ENCODE measurements at places on chromosomes 16 and 17.
A peak's percentile ranks its signal among the peaks of the same experiment; 100 is the strongest.

- no peak for DNase-seq
Observed at GRCh38 chr17:43169561-43170139, 1.4 kb upstream of the NBR1 start.

DNA sequence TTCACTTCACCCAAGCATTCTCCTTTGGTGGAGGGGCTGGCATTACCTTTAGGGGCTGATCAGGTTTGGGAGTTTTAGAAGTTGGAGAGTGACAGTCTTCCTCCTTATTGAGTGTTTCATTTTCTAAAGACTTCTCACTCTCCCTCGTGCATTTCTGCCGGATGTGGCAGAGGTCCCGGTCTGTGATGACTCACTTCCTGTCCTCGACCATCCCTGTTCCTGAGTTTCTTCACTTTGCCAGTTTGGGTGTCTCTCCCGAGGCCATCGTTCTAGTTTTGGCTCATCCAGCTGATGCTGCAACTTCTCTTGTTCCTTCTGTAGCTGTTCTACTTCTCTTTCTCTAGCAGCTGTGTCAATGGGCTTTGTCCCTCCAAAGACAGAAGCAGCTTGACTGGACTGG, 104.3 kb downstream of the PHKB start:
- DNase-seq, result no peak

- DNase-seq, result no peak
Observed at GRCh38 chr16:19926449-19927390, 42.1 kb upstream of the GPRC5B start.

DNA sequence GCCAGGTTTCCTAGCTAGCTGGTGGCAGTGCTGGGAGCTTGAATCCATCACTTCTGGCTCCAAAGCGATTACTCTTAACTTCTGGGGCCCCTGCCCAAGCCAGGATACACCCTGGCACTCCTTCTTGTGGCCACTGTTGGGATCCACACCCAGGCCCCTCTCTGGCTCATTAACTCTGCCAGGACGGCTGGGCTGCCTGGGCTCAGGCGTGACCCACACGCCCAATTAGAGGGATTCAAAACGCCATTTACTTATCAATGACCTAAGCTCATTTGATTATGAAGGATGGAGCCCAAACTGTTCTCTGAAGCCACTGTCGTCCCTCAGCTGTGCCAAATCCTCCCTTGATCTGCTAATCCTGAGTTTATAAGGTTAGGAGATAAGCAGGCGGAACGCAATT, 79.7 kb upstream of the BRD7 start:
- peak; percentile 7 for DNase-seq

DNA sequence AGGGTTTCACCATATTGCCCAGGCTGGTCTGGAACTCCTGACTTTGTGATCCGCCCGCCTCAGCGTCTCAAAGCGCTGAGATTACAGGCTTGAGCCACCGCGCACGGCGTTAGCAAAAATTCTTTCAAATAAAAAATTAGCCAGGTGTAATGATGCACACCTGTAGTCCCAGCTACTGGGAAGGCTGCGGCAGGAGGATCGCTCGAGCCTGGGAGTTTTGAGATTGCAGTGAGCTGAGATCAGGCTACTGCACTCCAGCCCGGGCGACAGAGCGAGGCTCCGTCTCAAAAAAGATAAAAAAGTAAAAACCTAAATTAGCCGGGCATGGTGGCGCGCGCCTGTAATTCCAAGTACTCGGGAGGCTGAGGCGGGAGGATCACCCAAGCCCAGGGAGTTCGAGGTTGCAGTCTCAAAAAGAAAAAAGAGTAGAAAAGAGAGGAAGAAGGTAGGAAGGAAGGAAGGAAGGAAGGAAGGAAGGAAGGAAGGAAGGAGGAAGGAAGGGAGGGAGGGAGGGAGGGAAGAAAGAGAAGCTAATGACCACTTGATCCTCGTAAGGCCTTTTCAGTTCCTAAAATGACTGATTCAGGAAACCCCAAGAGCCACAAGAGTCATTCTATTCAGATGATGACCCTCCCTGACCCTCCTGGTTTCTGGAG, 59.2 kb downstream of the SRL start:
- no peak for DNase-seq

DNA sequence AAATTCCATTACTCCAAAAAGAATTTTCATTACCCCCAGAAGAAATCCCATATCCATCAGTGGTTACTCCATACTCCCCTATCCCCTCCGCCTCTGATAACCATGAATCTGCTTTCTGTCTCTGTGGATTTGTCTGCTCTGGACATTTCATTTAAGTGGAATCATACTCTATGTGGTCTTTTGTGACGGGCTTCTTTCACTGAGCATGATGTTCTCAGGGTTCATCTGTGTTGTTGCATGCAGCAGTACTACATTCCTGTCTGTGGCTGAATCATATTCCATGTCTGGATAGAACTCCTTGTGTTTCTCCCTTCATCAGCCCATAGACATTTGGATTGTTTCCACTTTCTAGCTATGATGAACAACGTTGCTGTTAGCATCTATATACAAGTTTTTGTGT, 59.5 kb upstream of the IRX3 start:
- no peak for DNase-seq

DNA sequence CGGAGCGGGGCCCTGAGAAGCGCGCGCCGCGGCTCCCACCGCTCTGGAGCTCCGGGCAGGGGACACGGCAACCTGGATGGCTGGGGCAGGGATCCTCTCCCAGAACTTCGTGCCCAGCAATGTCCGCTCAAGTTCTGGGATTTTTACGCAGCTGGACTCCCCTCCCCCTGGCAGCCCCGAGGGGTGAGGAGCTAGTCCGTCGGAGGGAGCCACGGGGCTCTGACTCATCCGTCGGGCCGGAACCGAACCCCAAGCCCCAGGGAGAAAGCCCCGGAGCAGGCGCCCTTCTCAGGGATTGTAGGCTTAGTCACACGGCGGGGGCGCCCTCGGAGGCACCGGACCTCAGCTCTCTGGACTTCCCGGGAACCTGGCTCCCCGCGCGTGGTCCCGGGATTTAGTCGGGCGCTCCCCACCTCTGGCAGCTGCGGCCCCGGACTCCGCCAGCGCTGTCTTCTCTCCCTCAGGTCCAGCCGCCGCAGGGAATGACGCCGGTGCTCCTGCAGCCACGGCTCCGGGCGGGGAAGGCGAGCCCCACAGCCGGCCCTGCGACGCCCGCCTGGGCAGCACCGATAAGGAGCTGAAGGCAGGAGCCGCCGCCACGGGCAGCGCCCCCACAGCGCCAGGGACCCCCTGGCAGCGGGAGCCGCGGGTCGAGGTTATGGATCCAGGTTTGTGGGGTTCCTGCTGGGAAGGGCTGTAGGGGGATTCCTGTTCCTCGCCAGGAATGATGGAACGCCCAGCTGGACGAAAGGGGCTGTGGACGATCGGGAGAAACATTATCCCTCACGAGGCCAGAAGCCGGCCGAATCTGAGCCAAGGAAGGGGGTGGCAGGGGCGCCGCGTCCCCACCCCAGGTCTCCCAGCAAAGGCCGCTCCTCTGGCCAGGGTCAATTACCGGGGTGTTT, 830 bp downstream of the SPHK1 start:
- peak; percentile 13 for DNase-seq

GRCh38 chr16:28112908-28113307, 49.4 kb upstream of the GSG1L start:
- DNase-seq, result no peak

DNA sequence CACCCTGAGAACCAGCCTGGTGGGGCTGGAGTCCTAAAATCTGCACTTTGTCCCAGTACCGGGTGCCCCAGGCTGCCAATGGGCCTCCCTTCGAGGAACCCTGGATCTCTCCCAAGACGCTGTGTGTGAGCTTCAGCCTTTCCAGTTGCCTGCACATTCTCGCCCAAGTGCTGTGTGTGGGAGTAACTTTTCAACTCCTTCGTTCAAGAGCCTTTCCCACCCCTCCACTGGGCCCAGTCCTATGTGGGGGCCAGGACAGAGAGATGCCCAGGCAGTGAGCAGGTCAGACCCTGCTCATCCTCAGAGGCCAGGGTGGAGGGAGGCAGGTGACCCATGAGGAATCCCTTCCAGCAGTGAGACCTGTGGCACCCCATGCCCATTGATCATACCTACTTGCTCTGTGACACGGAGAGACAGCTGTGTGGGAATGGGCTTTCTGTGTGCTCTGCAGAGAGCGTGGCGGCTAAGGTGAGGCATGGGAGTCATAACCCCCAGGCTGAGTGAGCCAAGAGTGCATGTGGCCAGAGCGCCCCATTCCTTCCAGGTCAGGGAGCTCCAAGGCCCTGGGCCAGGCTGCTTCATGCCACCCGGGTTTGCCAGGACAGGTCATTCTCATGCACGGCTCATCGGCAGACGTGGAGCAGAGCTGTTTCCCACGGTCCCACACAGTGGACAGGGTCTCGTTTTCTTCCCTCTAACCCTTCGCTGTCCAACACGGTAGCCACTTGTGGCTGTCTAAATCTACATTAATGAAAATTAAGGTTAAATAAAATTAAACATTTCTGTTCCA, 154.4 kb downstream of the CLEC16A start:
- DNase-seq, result no peak

DNA sequence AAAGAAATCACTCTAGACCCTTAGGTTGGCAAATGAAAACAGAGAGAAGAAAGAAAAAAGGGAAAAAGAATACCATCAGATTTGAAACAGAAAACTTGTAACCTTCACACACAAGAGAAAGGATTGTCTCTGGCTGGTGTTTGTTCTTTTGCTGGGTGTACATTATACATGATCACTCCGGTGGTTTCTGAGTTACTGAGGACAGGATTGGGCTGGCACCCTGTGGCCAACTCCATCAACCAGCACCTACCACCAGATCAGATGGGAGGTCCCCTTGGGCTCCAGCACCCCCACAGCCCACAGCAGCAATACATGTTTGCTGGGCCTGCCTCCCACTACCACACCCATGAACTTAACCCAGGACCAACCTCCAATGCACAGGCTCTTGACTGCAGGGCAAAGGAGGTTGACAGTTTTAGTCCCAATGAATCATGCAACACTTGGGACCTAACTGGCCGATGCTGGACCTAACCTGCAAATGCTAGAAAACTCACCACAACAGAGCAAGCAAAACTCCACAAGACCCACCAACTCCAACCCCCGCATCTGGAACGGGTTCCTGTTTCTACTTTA, 308.3 kb downstream of the SOX9 start:
- DNase-seq, result no peak

- no peak for DNase-seq
Observed at GRCh38 chr17:65522751-65523404, 38.6 kb downstream of the AXIN2 start.

DNA sequence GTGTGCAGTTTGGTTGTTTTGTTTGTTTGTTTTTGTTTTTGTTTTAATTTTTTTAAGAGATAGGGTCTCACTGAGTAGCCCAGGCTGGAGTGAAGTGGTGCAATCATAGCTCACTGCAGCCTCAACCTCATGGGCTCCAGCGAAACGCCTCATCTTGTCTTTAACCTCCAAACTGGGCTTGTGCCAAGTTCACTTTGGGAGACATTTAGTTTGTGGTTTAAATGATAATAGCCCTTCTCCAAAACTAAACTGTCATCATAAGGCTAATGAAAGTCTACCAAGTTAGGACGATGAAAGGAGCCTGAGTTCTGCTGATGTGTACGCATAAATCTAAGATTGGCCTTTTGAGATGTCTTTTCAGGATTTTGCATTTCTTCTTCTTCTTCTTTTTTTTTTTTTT, 6.5 kb upstream of the CARD14 start:
- DNase-seq, result no peak

DNA sequence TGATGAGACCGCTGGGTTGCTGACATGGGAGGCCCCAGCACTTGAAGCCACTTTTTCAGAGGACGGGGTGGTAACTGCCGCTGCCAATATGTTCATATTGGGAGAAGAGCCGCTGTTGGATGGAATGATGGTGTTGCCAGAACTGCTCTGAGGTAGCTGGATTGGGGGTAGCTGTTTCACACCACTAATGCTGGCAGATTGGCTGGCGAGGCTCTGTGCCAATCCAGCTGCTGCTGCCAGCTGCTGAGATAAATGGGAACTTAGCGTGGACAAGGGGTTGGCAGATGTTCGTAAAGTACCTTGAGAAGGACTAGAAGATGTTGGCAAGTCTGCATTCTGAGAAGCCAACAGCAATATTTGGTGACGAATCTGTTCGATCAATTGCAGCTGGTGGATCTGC, 10.0 kb downstream of the SALL1 start:
- no peak for DNase-seq

GRCh38 chr16:23949630-23950290, 114.0 kb downstream of the PRKCB start:
- DNase-seq, result no peak

- no peak for DNase-seq
Observed at GRCh38 chr16:72884573-72884972, 163.4 kb downstream of the ZFHX3 start.

DNA sequence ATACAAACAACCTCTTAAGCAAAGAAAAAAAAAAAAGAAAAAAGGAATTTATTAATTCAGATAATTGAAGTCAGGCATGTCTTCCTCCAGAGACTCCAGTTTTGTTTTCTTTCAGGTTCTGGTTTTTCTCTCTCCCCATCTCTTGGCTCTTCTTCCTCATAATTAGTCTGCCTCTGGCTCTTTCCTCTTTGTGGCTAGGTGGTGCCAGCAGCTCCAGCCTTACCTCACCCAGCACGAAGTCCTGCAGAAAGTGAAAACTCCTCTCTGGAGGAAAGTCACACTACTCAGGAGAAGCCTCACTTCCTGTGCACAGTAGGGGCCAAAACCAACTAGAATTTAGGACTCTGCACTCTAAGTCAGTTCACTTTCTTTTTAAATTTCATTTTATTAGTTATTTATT, 10.3 kb upstream of the NFAT5 start:
- DNase-seq, result no peak

- DNase-seq, result no peak
Observed at GRCh38 chr16:6967796-6968320, 364.8 kb upstream of the RBFOX1 start.

- DNase-seq, result no peak
Observed at GRCh38 chr17:41486809-41487530, 2.7 kb downstream of the KRT36 start.

GRCh38 chr17:2709183-2709661, 2.3 kb downstream of the CLUH start:
- no peak for DNase-seq

DNA sequence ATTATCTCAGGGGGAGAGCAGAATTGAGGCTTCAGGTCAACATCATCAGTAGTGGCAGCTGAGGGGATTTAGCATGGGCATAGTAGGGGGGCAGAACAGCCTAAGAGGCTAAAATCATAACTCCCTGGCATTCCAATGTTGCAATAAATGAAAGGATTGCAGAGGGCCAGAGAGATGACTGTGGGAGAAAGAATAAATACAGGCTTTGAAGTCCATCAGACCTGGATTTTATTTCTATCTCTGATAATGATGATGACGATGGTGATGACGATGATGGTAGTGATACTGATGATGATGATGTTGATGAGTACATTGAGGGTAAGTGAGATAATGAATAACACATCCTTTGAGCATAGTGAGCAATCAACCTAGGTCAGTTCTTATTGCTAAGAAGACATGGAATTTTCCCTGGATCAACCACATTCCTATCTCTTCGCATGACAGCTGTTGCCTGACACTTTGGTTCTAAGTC, 107.4 kb upstream of the CDH11 start:
- no peak for DNase-seq

- DNase-seq, result no peak
Observed at GRCh38 chr17:43114151-43114552, 11.0 kb downstream of the BRCA1 start.

DNA sequence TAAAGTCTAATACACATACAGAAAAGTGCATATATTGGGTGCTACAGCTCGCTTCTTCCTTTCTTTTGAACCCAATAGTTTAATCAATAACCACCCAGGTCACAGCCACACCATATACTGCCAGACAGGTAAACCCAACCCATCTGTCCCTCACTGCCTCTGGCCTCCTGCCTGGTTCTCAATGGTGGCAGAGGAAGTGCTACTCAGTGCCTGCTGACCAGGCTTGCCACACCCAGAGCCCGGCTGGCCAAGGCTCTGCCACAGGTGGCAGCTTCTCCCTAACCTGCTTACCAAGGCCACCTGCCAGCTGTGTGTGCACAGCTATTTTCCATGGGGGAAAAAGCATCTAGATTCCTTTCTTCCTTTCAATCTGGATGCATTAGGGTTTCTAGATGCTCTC, 584 bp downstream of the PMP22 start:
- no peak for DNase-seq

Data from NCI-H526 treated with DMSO at 0.1 percent for 48 hours (cell line).